ENCODE measurements at places on chromosomes 12 and 14.

GRCh38 chr12:24297516-24297915 lies 348.0 kb upstream of the SOX5 start:
- no peak for DNase-seq

DNA sequence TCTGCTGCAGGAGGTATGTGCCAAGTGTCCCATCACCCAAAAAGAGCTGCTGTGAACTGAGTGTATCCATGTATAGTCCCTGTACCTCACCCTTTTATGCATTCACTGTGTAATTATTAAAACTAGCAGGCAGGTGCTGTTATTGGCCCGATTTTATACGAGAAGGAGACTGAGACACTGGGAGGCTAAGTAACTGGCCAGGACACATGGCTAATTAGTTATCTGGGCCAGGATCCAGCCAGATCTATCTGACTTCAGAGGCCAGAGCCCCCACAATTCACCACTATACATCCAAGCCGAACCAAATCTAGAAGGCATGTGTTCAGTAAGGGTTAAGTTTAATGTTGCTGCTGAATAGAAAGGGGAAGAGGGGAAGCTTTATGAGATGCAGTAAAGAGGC lies 73.4 kb downstream of the FRMD6 start:
- DNase-seq, result no peak

GRCh38 chr14:90628825-90629224 lies 187.4 kb downstream of the TTC7B start:
- DNase-seq, result no peak

GRCh38 chr12:47609806-47610205 lies 96.0 kb downstream of the RPAP3 start:
- no peak for DNase-seq

All from central memory CD8-positive, alpha-beta T cell (primary cell).